ENCODE measurements at places on chromosomes 12 and 14.

GRCh38 chr14:91059576-91060350, 678 bp downstream of the RPS6KA5 start:
- no peak for DNase-seq

- DNase-seq = no peak
Observed at GRCh38 chr12:210277-211141, 3.4 kb downstream of the SLC6A12 start.

- DNase-seq = no peak
Observed at GRCh38 chr14:69741055-69741454, 25.9 kb upstream of the SRSF5 start.

DNA sequence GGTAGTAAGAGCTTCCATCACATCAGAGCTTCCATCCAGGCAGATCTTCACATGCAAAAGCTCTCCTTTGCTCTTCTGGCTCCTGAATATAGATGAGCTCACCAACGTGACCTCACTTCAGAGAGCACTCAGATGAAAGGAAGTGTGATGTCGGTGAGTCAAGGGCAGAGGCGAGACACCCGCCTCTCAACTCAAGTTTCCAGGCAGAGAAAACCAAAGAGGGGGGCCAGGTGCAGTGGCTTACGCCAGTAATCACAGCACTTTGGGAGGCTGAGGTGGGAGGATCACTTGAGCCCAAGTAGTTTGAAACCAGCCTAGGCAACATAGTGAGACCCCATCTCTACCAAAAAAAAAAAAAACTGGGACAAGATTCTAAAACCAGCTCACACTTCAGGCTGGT, 126.9 kb downstream of the DUSP6 start:
- no peak for DNase-seq

GRCh38 chr12:14928931-14929330, 9.4 kb downstream of the ERP27 start:
- DNase-seq = no peak

DNA sequence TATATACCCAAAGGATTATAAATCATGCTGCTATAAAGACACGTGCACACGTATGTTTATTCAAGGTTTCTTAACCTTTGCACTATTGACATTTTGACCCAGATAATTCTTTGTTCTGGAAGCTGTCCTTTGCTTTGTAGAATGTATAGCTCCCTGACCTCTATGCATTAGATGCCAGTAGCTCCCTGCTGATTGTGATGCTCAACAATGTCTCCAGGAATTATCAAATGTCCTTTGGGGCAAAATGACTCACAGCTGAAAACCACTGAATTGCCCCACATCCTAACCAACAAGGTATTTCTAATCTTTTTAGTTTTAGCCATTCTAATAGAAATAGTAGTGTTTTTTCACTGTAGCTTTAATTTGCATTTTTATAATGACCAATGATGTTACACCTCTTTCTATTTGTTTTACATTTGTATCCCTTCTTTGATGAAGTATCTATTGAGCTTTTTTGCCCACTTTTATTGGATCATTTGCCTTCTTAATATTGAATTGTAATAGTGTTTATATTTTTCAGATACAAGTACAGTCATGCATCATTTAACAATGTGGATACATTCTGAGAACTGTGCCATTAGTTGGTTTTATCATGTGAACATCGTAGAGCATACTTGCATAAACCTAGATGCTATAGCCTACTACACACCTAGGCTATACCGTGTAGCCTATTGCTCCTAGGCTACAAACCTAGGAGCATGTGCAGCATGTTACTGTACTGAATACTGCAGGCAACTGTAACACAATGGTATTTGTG, 10.4 kb upstream of the NOPCHAP1 start:
- no peak for DNase-seq

GRCh38 chr12:3224530-3224903, 147.3 kb downstream of the TSPAN9 start:
- DNase-seq = no peak

DNA sequence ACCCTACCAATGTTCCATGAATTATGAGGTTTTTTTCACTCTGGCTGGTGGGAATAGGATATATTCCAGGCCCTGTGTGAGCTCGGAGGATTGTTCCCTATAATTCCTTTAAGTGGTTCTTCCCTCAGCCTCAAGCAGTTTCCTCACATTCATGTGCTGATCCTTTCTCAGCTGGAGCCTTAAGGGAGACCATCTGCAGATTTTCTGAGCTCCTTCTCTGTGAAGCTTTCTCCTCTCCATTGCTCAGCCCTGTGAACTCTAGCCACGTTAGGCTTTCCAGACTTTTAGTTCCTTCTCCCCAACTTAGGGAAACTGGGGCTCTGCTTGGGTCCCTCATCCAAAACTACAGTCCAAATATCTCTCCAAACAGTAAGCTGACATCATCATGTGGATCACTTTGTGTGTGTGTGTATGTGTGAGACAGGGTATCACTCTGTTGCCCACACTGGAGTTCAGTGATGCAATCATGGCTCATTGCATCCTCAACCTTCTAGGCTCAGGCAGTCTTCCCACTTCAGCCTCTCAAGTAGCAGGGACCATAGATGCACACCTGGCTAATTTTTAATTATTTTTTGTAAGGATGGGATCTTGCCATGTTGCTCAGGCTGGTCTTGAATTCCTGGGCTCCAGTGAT, 219.5 kb upstream of the OTX2 start:
- no peak for DNase-seq

DNA sequence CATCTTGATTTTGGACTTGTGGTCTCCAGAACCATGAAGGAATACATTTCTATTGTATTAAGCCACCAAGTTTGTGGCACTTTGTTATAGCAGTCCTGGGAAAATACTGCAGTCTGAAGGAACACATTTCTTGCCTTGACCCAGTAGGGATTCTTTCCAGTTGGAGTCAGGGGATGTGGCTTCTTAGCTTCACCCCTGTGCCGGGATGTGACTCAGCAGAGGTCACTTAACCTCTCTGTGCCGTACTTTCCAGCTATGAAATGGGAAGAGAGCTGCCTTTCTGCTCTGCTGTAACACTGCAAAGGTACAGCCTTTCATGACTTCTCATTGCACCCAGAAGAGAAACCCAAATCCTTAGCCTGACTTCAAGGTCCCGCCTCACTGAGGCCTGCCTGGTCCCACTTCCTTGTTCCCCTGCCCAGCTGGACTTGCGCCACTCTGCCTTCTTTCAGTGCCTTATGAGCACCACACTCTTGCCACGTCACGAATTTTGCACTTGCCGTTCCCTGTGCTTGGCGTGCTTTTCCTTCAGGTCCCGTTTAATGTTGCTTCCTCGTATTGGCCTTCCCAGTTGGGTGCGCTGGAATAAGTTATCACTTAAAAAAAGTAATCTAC, 24.2 kb downstream of the CHST11 start:
- DNase-seq = no peak

DNA sequence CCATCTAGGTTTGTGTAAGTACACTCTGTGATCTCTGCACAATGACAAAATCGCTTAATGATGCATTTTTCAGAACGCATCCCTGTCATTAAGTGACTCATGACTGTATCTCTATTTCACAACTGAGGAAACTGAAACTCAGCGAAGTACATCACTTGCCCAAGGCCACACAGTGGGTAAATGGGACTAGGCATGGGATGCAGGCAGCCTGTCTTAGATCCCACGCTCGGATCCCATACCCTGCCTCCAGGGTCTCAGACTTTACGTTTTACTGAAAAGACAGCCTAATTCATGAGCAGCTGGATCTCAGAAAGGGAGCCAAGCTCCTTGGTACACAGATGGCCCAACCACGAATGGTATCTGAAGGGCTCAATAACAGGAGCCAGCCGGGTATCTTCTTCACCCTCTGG, 2.4 kb upstream of the MLEC start:
- peak; percentile 18 for DNase-seq

- no peak for DNase-seq
Observed at GRCh38 chr14:91317381-91318308, 73.1 kb upstream of the GPR68 start.

- DNase-seq = no peak
Observed at GRCh38 chr14:44170101-44170500, 337.0 kb downstream of the FSCB start.

GRCh38 chr14:61467296-61467695, 145.9 kb downstream of the PRKCH start:
- no peak for DNase-seq

DNA sequence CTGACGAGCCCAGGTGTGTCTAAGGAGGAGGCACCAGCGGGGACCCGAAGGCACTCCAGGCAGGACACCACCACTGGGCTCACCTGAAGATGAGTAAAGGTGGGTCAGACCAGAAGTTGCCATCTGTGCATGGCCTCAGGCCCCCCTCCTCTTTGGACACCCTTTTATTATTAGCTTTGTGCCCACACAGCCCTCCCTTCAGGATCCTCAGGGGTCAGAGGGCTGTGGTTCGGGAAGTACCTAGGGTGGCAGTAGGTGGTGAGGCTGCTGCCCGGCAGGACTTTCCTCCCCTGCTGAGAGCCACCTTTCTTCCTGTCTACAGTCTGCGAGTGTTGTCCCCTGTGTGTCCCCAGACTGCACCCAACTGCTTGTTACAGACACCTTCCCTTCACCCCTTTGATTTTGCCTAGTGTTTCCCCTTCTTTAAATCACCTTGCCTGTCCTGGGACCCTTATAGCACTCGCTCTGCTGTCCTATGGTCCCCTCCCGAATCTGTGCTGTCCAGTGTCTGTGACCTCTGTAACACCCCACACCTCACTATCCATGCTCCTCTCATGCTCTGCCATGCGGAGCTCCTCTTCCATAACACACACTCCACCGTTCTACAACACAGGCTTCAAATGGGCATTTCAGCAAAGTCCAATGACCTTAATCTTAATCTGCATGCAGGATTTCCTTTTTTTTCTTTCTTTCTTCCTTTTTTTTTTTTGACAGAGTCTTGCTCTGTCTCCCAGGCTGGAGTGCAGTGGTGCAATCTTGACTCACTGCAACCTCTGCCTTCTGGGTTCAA, 25.7 kb downstream of the SOAT2 start:
- no peak for DNase-seq

- DNase-seq = no peak
Observed at GRCh38 chr14:81206115-81206514, 14.6 kb downstream of the GTF2A1 start.

DNA sequence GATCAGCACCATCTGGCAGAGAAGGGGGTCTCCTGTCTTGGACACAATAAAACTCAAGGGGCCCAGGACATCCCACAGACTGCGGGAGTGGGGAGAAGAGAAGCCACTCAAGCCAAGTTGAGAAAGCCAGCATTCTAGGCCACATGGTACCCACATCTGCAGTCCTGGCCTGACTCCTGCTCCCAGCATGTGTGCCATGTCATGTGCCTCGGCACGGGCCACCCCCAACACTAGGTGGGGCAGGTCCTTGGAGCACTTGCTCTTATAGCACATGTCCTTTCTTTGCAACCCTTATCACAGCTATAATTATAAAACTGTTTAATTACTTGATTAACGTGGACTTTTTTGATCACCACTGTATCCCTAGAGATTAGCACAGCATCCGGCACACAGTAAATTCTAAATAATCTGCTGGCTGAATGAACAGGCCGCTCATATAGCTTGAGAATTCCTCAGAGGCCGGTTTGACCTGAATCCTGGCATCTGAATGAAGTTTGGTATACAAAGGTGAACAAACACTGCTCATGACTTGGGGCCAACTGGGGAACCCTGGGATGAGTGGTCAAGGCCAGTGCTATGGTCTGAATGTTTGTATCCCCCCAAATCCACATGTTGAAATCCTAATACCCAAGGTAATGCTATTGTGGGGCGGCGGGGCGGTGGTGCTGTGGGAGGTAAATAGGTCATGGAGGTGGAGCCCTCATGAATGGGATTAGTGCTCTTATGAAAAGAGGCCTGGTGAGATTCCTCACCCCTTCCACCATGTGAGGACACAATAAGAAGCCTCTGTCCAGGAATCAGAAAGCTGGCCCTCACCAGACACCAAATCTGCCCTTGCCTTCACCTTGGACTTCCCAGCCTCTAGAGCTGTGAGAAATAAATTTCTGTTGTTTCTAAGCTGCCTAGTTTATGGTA, 6.6 kb downstream of the NCKAP5L start:
- DNase-seq = no peak

DNA sequence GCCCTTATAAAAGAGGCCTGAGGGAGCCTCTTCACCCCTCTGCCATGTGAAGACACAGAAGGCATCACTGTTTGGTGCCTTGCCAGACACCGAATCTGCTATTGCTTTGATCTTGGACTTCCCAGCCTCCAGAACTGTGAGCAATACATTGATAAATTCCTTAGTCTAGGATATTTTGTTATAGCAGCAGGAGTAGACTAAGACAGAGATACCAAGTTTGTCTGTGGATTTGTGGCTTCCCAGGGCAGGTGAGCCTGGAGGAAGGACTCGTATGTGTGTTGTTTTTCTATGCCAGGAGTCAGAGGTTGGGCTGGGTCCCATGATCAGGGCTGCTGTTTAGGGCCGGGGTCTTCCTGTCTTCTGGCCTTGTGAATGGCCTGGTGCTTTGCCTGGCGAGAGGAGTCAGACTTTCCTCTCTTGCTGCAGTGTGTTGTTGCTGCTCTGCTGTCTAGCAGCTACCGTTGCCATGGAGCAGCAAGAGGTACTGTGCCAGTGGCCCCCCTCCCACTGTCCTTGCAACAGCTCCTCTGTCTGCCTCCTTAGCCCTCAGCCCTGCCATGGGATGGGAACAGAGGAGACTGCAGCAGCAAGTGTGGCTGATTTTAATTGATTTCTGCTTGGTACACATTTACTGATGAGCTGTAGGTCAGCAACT, 111.2 kb downstream of the CHST11 start:
- no peak for DNase-seq

DNA sequence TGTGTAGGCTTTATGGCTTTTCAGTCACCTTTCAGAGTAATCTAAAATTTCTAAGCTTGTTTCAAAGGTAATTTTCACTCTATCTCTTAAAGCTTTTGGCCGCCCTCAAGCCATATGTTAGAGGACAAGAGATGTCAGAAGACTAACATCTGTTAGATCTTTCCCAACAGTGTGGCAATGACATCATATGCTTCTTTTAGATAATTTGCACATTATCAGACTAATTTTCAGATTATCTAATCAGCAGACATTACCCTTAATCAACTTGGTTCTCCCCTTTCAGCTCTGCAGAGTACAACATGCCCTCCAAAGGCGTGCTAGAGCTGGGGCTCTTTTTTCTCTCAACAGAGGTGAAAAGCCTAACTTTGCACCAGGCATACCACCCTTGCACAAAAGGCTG, 207.1 kb downstream of the DPF3 start:
- no peak for DNase-seq

DNA sequence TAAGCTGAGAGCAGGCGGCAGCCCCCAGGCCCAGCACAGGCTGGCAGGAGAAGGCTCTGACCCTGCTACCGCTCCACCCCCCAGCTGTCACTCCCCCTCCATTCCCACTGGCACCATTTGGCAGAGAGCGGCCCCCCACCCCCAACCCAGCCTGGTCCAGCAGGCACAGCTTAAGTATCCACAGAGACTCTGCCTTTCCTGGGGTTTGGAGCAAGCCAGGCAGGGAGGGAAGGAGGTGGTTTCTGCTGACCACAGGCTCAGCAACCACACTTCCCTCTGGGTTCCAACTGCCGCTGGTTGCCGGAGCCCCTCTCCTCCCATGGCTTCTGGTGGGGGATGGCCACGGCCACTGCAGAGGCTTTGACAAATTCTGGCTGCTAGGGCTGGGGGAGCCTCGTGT, 30.5 kb upstream of the CCND2 start:
- no peak for DNase-seq

- DNase-seq = no peak
Observed at GRCh38 chr14:32491416-32492016, 162.4 kb downstream of the AKAP6 start.

- DNase-seq = no peak
Observed at GRCh38 chr14:65958664-65959562, 527.3 kb upstream of the CCDC196 start.

- DNase-seq = peak; percentile 33
Observed at GRCh38 chr12:47776471-47777143, 3.6 kb downstream of the SLC48A1 start.

- DNase-seq = no peak
Observed at GRCh38 chr12:128848371-128848770, 4.9 kb upstream of the GLT1D1 start.

- no peak for DNase-seq
Observed at GRCh38 chr14:85595981-85596380, 66.0 kb downstream of the FLRT2 start.

Measured in AG09309 (cell line).